ENCODE measurements at places on chromosomes 5 and 9.

GRCh38 chr5:180910735-180911134 is 11.8 kb downstream of the BTNL8 start:
- H3K4me3 ChIP-seq = no peak overlapping the region
- H3K27me3 ChIP-seq = no peaks in the 10 kb centered on the region
- no peak overlapping the region for H3K27ac ChIP-seq

GRCh38 chr9:3992924-3993323 is 306.9 kb downstream of the GLIS3 start:
- H3K4me3 ChIP-seq = no peak overlapping the region
- no peaks in the 10 kb centered on the region for H3K27me3 ChIP-seq
- DNase-seq = no peak
- H3K27ac ChIP-seq = no peak overlapping the region
- H3K4me1 ChIP-seq = no peaks in the 10 kb centered on the region

- H3K27ac ChIP-seq = no peak overlapping the region
- peaks cover 3% of the 10 kb centered on the region for H3K4me1 ChIP-seq
- DNase-seq = no peak
- H3K27me3 ChIP-seq = no peaks in the 10 kb centered on the region
- no peak overlapping the region for H3K4me3 ChIP-seq
Observed at GRCh38 chr9:76099516-76099915, 209.0 kb downstream of the PCSK5 start.

GRCh38 chr5:141524604-141525597 is 36.0 kb downstream of the PCDHGC5 start:
- H3K27ac ChIP-seq = no peak overlapping the region
- DNase-seq = peak; percentile 98
- no peaks in the 10 kb centered on the region for H3K4me1 ChIP-seq
- peaks cover 77% of the 10 kb centered on the region for H3K36me3 ChIP-seq

- no peak overlapping the region for H3K27ac ChIP-seq
- no peak for DNase-seq
- no peaks in the 10 kb centered on the region for H3K36me3 ChIP-seq
- H3K4me3 ChIP-seq = no peak overlapping the region
Observed at GRCh38 chr9:121196389-121196788, 5.3 kb downstream of the RAB14 start.
